Fibroblast of the conjunctiva (primary cell): ENCODE measurements at places on chromosomes 7 and 10.

- no peak for DNase-seq
Measured at GRCh38 chr10:111206521-111206920, 129.7 kb downstream of the ADRA2A start.

DNA sequence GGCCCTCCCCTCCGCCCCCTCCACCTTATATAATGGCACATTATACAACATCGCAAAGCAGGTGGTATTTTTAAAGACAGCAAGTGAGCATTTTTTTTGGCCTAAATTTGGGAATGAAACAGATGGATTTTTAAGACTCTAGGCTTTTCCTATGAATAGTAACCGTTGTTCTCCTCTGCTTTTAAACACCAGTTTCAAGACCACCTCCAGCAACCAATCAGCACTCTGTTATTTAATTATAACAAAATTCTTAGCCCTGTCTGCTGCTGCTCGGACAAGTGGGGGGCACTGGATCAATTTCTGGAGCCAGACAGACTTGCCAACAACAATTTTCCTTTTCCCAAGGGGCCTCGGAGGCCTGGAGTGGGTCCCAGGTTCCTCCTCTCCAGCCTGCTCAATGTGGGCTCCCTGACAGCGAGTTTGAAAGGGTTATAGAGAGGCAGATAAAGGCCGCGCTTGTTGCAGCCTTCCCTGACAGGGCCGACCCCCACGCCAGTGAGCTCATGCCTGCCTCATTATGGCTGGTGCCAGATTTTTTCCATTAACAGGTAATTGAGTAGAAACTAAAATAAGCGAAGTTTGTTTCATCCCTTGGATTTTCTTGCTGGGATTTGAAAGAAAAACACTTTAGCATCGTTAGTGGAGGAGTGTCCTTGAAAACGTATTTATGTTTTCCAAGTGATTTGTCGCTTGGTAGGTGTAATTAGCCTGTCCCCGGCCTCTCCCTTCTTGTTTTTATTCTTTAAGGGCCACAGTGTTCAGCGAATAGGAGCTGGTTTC lies 227.3 kb downstream of the TCF7L2 start:
- DNase-seq = no peak

GRCh38 chr10:79289801-79290200 lies 57.5 kb upstream of the PPIF start:
- no peak for DNase-seq

GRCh38 chr10:7135188-7135587 lies 275.6 kb downstream of the SFMBT2 start:
- no peak for DNase-seq

- DNase-seq = no peak
Measured at GRCh38 chr10:30527623-30528428, 93.8 kb downstream of the MAP3K8 start.

DNA sequence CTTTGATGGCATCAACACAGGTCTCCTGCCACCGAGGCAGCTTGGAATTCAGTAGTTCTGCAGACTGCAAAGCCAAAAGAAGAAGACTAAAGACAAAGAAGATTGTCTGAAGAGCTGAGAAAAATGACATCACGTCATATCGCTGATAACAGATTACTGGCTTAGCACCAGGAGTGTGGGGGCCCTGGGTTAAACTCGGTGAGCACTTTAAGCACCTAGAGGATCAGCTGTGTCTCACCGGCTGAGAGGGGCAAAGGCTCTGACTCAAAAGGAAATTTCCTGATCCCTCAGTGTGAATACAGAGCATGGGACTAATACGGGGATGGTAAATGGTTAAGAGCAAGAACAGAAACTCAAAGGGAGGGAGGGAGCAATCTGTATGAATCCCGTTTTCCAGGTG lies 30.7 kb downstream of the BRI3 start:
- no peak for DNase-seq

DNA sequence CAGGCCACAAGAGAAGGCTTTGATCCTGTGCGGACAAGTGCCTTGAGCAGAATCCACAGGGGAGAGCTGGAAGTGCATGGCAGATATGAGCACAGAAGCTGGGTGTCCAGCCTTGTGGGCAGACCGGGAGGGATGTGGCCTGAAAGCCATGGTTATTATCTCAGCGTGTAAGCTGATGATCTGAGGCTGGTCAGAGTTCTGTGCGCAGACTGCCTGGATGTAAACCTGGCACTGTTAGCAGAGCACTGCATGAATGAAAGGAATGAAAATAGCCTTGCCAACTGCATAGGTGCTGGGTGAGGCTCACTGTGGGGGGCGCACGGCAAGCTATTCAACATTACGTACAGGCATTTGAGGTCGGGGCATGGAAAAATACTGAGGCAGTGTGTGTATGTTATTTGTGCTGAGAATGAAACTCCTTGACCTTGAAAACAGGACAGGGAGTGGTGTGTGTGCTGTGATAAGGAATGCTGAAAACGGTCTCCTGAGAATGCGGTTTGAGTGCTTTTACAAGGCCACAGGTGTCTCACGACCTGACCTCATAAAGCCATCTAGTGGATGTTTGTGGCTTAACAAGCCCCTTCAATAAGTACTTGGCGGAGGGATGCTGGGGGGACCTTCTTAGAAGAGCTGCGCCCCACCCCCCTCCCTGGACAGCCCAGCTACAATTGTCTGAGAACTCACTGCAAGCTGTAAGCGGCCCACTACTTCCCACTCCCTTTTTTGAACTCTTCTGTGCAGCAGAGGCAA lies 18.7 kb downstream of the AKR1C1 start:
- DNase-seq = peak; percentile 27

GRCh38 chr7:5827755-5828154 lies 46.3 kb upstream of the RNF216 start:
- no peak for DNase-seq

- DNase-seq = no peak
Measured at GRCh38 chr10:78691301-78692030, 377.3 kb upstream of the ZMIZ1 start.

DNA sequence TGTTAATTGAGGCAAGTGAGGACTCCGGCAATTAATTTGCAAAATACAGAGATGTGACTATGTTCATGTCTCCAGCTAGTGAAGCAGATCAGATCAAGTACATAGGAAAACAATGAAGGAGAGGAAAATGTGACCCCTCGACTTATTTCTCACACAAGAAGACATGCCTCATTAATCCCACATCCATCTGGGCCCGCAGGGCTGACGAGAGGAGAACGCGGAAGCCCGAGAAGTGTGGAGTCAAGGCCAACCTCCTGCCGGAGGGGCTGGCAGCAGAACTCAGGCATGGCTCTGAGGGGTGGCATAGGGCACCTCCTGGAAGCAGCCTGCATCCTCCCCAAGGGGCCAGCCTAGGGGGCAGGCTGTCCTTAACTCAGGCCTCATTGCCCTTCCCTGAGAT lies 54.4 kb downstream of the ZNF503 start:
- DNase-seq = no peak

GRCh38 chr7:132059141-132059540 lies 502.7 kb upstream of the PODXL start:
- no peak for DNase-seq

DNA sequence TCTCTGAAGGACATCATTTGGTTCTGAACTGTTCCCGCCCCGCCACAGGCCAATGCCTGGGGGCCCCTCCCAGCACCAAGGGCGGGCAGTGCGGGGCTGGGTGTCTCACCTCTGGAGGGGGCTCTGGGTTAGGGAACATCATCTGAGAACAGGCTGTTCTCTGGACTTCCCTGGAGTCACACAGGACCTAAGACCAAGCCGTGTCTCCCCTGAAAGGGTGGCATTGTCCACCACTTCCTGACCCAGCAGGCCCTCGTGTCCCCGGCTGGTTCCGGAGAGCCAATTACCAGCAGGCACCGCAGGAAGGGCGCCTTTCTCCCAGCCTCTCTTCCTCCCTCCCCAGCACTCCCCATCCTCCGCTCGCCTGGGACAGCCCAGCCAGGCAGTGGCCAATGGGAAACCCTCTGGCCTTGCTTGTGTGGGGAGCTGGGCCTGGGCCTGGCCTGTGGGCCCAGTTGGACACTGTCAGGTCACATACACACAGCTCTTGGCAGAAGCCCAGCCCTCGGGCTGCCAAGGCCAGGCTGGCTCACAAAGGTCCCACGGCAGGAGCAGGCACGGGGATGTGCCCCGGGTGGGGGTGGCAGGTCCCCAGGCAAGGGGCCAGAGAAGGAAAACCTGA lies 119.5 kb downstream of the SPDYE5 start:
- no peak for DNase-seq

DNA sequence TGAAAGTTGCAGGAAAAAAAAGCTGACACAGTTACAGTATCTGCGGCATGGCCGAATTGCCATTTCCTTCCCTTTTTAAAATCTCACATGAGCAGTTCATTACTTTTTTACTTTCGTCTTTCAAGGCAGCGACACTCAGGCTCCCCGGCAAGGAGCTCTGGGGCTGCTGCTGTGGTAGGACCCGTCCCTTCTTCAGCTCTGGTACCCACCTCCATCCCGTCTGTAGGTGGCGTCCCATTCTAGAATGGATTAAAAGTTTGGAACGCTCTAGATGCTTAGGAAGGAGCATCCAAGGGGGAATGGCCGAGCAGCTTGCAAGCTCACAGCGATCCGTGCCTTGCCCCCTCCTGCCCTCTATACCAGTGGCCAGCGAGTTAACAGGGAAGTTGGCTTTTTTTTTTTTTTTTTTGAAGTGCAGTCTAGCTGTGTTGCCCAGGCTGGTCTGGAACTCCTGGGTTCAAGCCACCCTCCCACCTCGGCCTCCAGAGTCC lies 22.8 kb upstream of the TTYH3 start:
- DNase-seq = no peak

GRCh38 chr7:106658316-106659165 lies 2.4 kb downstream of the CCDC71L start:
- no peak for DNase-seq

GRCh38 chr10:85789982-85790789 lies 576.4 kb downstream of the GRID1 start:
- DNase-seq = no peak

GRCh38 chr10:12937527-12937926 lies 64.0 kb downstream of the CCDC3 start:
- no peak for DNase-seq

DNA sequence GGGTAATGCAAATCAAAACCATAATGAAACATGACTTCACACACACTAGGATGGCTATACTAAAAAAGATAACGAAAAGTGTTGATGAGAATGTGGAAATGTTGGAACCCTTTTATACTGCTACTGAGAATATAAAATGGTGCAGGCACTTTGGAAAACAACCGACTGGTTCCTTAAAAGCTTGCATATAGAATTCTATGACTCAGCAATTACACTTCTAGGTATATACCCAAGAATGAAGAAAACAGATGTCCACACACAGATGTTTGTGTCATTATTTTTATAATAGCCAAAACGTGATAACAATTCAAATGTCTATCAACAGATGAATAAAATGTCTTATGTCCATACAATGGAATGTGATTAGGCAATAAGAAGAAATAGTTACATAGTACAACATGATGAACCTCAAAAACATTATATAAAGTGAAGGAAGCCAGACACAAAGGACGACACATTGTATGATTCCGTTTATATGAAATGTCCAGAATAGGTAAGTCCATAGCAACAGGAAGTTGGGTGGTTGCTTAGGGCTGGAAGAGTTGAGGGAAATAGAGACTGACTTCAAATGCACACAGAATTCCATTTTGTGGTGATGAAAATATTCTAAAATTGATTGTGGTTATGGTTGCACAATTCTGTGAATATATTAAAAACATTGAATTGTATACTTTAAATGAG lies 148.3 kb upstream of the PHYHIPL start:
- peak; percentile 16 for DNase-seq

- DNase-seq = no peak
Measured at GRCh38 chr7:132475669-132476116, 100.6 kb downstream of the PLXNA4 start.

- DNase-seq = no peak
Measured at GRCh38 chr7:100367676-100368613, 5.3 kb upstream of the PILRA start.

GRCh38 chr10:72087969-72088888 lies at the start of gene SPOCK2:
SPOCK2 (minus strand) TSS chr10:72088551; CDS start chr10:72088328, 223 bp downstream.
- no peak for DNase-seq

- DNase-seq = no peak
Measured at GRCh38 chr10:29277296-29277695, 11.6 kb upstream of the LYZL1 start.

DNA sequence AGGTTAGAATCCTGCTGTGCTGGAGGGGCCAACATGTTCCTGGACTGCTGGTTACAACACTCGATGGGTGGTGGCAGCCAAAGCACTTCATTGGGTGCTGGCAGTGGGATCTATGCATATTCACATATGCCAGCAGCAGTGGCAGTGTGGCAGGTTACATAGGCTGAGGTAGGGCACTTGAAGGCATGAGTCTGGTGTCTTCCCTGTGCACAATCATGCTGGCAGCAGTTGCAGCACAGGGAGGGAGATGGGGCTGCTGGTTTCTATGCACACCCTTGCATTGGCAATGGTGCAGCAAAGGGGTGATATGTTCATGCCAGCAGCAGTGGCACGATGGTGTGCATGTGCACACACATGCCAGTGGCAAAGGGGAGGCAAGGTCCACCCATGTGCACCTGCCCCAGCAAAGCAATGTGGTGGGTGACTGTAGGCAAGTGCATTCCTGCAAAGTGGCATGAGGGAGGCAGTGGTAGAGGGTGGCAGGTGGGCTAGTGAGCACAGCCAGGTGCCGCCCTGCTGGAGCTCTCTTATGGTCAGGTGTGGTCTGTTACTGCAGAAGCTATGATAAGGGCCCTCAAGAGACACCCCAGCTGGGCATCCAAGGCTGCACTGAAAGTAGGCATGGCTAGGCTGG lies 356.2 kb upstream of the STEAP1 start:
- DNase-seq = no peak

GRCh38 chr10:104254493-104255310 lies at the start of gene GSTO1:
GSTO1 (plus strand) TSS chr10:104254892; CDS start chr10:104254929, 37 bp downstream.
- DNase-seq = peak; percentile 45

- DNase-seq = no peak
Measured at GRCh38 chr7:132810561-132810960, 234.3 kb upstream of the PLXNA4 start.

DNA sequence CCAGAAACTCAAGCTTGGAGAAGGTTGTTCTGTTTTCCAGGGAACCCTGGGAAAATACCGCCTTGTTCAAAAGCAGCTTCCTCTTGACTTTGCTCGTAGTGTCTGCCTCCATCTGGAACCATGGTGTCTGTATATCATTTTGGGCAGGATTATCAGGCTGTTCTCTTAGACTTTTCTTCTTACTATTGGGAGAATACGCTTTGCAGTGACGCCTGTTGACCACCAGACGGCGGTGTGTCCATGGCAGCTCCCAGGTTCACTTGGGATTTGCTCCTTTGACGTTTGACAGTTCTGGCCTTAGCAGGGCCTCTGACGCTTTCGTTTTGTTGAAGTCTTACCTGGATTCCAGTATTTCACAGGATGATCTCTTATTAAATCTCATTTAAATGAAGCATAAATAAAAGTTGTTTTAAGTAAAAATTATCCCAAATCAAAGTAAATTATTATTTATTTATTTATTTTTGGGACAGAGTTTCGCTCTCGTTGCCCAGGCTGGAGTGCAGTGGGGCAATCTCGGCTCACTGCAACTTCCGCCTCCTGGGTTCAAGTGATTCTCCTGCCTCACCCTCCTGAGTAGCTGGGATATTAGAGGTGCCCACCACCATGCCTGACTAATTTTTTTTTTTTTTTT lies 41.8 kb upstream of the GJD4 start:
- peak; percentile 67 for DNase-seq
